ENCODE measurements at places on chromosomes 16 and 17. TPM values are rescaled to one million over a fixed set of nuclear protein-coding genes. Genes with fewer than 3 reads are reported as not detected.

Gene NTN1
- total RNA-seq, result 142 TPM

Gene CASKIN1
- 3.5 TPM for total RNA-seq

Gene NPIPA5
- total RNA-seq, result 9.1 TPM

Gene PITPNM3
- total RNA-seq, result 0.56 TPM

DNA sequence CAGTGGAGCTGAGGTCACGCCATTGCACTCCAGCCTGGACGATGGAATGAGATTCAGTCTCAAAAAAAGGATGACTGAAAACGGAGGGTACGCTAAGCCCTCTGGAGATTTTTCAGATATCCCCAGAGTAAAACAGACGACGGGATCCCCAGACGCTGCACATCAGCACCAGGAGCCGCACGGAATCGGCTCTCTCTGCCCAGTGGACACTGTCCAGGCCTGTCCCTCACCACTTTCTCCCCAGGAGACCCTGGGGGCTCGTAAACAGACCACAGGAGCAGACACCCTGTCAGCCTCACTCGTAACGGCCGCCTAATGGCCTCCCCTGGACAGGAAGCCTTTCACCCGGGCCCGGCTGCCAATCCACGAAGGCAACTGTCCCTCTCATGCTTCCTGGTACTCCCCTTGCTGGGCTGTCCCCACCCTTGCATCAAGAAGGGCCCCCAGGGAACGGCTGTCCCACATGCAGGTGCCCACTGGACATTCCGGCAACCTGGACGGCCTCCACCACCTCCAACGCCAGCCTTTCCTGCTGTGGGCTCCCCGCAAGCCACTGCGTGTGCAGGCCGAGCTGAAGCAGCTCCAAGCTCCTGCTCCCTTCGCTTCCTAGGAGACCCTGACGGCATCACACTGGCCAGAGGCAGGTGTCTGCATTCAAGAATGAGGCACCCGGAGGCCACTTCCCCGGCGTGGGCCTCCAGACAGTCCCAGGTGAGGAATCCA lies 74.3 kb downstream of the TIMM22 start:
- DNase-seq, result no peak

GRCh38 chr16:51184702-51185433 lies 33.8 kb upstream of the SALL1 start:
- DNase-seq, result no peak

GRCh38 chr17:46717999-46718398 lies 100.5 kb downstream of the WNT3 start:
- DNase-seq, result no peak

DNA sequence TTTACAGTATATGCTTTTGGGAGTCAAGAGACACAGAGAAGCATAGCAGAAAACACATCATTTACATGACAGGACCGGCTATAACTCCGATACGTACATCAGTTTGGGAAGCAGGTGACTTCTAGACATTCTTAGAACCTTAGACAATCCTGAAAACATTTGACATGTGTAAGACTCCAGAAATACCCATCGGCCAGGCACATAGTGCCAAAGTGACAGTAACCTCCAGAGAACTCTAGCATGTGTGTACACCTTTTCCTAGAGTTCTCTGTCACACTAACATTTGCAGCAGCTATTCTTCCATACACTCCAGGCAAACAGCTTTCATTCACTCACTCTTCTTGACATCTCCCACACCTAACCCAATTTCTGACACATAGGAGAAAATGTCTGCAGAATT lies 3.4 kb upstream of the TAOK1 start:
- peak; percentile 46 for DNase-seq

DNA sequence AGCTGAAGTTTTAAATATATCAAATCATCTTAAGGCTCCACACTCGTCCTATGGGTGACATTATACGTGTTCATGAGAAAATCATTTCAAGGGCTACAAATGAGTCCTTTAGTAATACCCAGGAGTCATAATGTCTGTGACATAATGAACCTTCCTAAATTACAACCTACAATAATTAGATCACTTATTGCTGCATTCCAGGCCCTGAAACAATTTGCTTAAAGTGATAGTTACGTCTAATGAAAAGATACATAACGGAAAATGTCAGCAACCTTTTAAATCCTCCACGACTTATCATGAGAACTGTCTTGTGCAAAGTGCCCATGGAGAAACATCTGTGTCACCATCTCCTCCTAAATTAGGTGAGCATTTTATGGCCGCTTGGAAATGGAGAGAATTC lies 43.4 kb downstream of the IRX3 start:
- DNase-seq, result no peak

DNA sequence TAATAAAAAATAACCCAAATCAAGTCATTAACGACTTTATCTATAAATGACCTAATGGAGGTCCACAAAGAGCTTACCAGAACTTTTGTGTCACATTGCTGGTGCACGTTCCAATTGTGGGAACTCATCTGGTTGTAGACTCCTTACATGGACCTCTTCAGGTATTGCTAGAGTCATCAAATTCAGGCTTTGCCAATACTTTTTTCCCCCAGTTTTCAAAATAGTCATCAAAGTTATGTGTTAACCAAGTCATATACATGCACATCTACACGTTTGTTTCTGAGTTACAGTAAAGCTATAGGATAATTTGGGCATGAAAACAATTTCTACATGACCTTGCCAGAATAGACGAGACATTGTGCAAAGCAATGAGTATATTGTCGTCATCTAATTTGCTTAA lies 76.2 kb upstream of the ADAMTS18 start:
- no peak for DNase-seq

GRCh38 chr16:19771796-19772195 lies 53.7 kb downstream of the IQCK start:
- no peak for DNase-seq

- no peak for DNase-seq
These were observed 15.9 kb downstream of the ANKRD40 start for GRCh38 chr17:50691550-50692447.

GRCh38 chr17:32882734-32883133 lies 5.8 kb upstream of the MYO1D start:
- DNase-seq, result no peak

DNA sequence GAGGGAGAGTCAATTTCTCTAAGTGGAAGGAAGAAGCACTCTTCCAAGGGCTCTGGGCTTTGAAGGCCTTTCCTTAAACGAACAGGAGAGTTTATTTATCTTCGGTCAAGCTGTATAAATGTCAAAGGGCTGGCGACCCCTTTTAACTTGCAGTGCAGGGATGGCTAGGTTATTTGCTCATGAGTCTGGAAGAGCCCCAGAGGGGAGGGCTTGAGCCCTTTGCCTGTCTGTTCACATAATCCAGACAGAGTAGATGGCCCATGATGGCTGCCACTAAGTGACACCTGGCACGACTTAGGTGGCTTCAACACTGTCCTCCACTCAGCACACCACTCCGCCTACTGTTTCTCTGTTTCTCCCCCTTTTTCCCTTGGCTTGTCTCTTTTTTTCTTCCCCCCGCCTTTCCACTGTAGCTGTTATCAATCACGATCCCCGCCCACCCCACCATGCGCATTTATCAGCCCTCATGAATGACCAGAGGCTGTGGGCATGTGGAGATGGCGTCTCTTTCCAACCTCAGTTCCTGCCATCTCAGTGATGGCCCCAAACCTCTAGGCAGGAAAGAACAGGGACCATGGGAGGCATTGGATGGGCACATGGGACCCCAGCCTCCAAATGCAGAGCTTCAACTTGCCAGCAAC lies 408.7 kb upstream of the TNRC6C start:
- no peak for DNase-seq

Data from right atrium auricular region (tissue), 2 donors.